Right kidney (tissue), 9 donors: ENCODE measurements at places on chromosomes 2 and 18.

DNA sequence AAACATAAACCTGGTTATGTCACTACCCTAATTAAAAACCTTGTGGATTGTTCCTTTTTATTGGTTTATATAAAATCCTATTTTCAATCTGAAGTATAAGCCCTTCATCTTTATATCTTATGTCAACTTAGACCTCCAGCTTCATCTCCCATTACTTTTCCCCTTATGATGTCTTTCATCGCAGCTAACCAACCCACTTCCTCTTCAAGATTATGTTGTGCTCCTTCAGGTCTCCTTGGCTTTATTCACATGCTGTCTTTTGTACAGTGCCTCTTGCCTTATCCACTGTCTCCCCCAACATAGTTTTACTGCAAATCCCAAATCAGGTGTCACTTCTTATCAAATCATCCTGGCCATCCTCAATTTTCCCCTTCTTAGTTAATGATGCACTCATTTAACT, 25.9 kb downstream of the MBD5 start:
- DNase-seq = no peak

GRCh38 chr2:37361994-37362698, 17.7 kb downstream of the QPCT start:
- no peak for DNase-seq

GRCh38 chr18:25075783-25076182, 276.2 kb downstream of the ZNF521 start:
- DNase-seq = no peak

- no peak for DNase-seq
Measured at GRCh38 chr2:15311201-15311907, 249.8 kb downstream of the NBAS start.

- DNase-seq = no peak
Measured at GRCh38 chr2:17441790-17442189, 76.5 kb downstream of the RAD51AP2 start.

DNA sequence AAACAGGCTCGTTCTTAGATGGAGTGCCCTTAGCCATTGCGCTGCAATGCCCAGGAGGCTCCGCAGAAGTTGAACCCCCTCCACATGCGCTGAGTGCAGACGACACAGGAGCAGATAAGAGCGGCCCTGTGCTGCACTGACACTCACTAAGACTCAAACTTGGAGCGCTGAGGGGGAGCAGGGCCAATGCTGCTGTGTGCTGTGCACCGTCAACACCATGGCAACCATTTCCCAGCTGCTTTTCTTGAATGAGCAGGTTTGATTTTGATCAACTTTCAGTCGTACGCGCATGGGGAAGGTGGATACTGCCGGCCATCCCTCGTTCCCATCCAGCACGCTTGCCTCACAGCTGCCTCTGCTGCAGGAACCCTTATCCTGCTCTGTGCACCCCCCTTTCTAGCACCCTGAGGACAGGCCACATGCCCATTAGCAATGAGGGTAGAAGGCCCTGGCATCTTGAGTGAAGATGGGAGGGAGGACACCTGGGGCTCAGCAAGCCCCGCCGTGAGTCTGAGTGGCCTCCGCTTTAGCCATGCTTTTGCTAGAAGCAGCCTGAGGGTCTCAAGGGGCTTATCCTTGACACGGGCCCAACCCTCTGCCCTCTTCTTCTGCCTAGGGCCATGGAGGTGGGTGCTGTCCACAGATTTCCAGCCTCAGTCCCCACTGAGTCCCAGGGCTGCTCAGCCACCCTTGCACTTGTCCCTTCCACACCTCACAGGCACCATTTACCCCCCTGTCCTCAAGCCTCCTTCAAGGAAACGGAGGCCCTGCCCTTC, 271.9 kb downstream of the PHLPP1 start:
- no peak for DNase-seq
